ENCODE measurements at places on chromosomes 6 and 20. TPM values are rescaled to one million over a fixed set of nuclear protein-coding genes. Genes with fewer than 3 reads are reported as not detected.

The HEY2 gene
- 8.5 TPM for polyA plus RNA-seq

The AVP gene
- polyA plus RNA-seq, result 0.60 TPM

The CENPB gene
- polyA plus RNA-seq, result 9.5 TPM

The CCDC170 gene
- 0.03 TPM for polyA plus RNA-seq

The CST5 gene
- polyA plus RNA-seq, result not detected

The ZKSCAN8 gene
- 4.0 TPM for polyA plus RNA-seq

The NDUFAF4 gene
- 205 TPM for polyA plus RNA-seq

The HLA-DQA2 gene
- polyA plus RNA-seq, result not detected

The GNRH2 gene
- not detected for polyA plus RNA-seq

The HLA-DRA gene
- 7.7 TPM for polyA plus RNA-seq

The TPBG gene
- 22.1 TPM for polyA plus RNA-seq

The SIRPB1 gene
- not detected for polyA plus RNA-seq

The HTR1E gene
- not detected for polyA plus RNA-seq

The SRMS gene
- not detected for polyA plus RNA-seq

The GSTA2 gene
- not detected for polyA plus RNA-seq

The ACTL10 gene
- 0.66 TPM for polyA plus RNA-seq

The PARD6B gene
- polyA plus RNA-seq, result 20.0 TPM

The SLC13A3 gene
- polyA plus RNA-seq, result 7.2 TPM

The ASCC3 gene
- 96.7 TPM for polyA plus RNA-seq

The ZBTB12 gene
- polyA plus RNA-seq, result 0.68 TPM

The LHFPL5 gene
- not detected for polyA plus RNA-seq

The TPD52L1 gene
- 18.5 TPM for polyA plus RNA-seq

The C20orf204 gene
- polyA plus RNA-seq, result 0.82 TPM

The CAP2 gene
- 6.6 TPM for polyA plus RNA-seq

The VSX1 gene
- polyA plus RNA-seq, result not detected

The PHF20 gene
- polyA plus RNA-seq, result 103 TPM

The TRIM31 gene
- polyA plus RNA-seq, result 0.10 TPM

The TTI1 gene
- 17.8 TPM for polyA plus RNA-seq

The TNF gene
- polyA plus RNA-seq, result 0.11 TPM

The ITPR3 gene
- polyA plus RNA-seq, result 7.3 TPM

The FLRT3 gene
- polyA plus RNA-seq, result 0.26 TPM

The OOEP gene
- polyA plus RNA-seq, result 0.73 TPM

The GSTA5 gene
- polyA plus RNA-seq, result not detected

The C4B gene
- polyA plus RNA-seq, result 0.19 TPM

The HRH3 gene
- polyA plus RNA-seq, result 1.5 TPM

The CLVS2 gene
- 0.14 TPM for polyA plus RNA-seq

The ERMARD gene
- 8.6 TPM for polyA plus RNA-seq

The NOX3 gene
- polyA plus RNA-seq, result not detected

The CNKSR3 gene
- polyA plus RNA-seq, result 2.0 TPM

The TREM1 gene
- polyA plus RNA-seq, result not detected

The SLC22A16 gene
- polyA plus RNA-seq, result 0.37 TPM

Measured in GM23338 (cell line).